Left kidney (tissue), 8 donors: ENCODE measurements at places on chromosomes 12 and 14.

- no peak for DNase-seq
Measured at GRCh38 chr14:101104485-101104884, 201.0 kb upstream of the RTL1 start.

DNA sequence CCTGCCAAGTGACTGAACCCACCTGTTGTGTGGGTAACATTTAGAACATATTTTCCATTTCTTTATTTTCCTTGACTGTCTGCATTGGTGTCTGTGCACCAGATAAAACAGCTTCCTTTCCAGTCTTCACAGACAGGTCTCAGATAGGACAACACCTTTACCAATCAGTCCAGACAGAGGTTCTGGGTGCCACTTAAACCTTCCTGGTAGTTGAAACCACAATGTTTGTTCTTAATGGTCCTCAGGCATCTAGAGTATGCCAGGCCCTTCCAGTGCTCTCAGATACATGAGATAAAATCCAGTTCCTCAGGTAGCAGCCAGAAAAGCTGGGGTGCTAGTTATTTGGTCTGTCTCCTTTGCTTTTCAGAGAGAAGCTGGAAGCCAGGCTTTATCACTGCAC lies 7.0 kb upstream of the CLEC2D start:
- no peak for DNase-seq

DNA sequence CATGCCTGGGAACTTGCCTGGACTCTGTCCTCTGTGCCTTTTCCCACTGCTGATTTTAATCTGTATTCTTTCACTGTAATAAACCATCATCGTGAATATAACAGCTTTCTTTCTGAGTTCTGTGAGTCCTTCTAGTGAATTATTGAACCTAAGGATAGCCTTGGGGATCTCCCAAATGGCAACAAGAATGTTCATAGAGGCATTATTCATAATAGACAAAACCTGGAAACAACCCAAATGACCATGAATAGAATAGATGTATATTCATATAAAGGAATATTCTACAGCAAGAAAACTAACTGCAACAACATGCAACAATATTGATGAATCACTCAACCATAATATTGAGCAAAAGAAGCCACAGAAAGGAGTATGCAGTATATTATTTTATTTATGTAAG lies 44.7 kb upstream of the CEP83 start:
- no peak for DNase-seq

DNA sequence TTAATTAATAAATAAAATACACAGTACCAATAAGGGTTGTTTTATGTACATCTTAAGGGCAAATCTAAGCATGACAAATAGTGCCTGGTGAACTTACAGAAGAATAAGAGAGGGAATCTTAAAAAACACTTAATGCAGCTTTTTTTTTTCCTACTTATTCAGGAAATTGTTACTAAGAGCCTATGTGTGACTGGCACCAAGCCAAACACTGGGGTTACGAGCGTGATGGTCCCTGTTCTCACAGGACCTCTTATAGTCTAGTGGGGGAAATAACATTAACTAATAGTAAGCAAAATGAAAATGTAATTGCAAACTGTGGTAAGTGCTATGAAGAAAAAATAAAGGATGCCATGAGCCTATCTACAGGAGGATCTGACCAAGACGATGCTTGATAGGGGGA lies 53.6 kb downstream of the RTN1 start:
- DNase-seq = no peak

DNA sequence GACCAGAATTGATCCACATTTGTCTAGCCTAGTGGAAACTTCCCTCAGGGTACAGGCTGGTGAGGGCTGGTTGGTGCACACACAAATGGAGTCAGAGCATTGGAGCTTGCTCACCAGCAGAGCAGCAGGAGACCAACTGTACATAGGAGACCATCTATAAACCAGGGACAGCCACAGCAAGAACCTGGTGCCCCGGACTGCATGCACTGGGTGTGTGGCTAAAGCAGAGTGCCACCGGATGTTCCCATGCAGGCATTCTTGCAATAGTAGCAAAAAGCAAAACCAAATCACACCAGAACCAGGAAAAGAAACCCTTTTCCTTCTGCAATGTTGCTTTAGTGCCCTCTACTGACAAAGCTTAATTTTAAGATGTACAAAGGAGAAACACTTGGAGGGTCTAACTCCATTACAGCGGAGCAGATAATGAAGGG lies 136.4 kb downstream of the MDGA2 start:
- DNase-seq = peak; percentile 15

DNA sequence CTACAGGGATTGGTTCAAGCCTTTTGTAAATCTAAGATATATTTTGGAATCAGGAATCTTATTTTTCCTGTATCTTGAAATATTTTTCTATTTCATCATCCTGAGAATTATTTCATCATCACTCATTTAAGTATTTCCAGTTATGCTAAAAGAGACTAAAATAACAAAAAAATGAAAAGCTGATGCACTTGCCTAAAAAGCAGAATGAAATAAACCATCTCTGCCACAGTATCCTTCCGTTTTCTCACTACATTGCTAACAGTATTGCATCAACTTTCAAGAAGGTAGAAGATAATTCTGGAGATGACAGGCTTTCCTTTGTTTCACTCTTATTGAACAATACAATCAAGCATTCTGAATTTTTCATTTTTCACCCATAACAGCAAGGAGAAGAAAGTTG lies 31.1 kb upstream of the EIF5 start:
- DNase-seq = no peak

- peak; percentile 5 for DNase-seq
Measured at GRCh38 chr14:24196071-24197055, 1.1 kb upstream of the TM9SF1 start.

DNA sequence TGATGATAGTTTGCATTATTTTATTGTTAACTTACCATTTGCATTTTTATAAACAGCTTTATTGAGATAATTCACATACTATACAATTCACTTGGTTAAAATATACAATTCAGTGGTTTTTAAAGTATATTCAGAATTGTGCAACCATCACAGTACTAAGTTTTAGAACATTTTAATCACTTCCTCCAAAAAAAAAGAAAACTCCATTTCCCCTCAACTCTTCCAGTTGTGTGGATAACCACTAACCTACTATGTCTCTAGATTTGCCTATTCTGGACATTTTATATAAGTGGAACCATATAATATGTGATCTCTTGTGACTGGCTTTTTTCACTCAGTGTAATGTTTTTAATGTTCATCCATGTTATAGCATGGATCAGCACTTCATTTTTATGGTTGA lies 41.3 kb downstream of the WNK1 start:
- DNase-seq = no peak

- no peak for DNase-seq
Measured at GRCh38 chr12:92289629-92290349, 144.1 kb upstream of the BTG1 start.

DNA sequence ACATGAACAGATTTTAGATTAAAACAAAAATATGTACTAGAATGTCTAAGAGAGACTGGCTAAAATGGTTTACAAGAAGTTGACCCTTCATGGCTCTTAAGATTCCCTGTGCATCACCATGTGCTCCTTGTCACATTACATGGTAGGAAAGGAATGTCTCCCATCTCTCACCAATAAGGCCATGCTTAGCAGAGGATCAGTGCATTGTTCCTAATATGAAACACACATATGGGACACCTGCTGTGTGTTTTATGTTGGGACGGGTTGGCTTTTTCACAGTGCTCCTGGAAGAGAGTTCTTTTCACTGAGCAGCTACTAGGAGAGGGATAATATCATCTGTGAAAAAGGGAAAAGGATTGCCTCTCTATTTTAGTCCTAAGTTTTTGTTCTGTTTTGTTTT lies 9.6 kb downstream of the PFKM start:
- DNase-seq = no peak

DNA sequence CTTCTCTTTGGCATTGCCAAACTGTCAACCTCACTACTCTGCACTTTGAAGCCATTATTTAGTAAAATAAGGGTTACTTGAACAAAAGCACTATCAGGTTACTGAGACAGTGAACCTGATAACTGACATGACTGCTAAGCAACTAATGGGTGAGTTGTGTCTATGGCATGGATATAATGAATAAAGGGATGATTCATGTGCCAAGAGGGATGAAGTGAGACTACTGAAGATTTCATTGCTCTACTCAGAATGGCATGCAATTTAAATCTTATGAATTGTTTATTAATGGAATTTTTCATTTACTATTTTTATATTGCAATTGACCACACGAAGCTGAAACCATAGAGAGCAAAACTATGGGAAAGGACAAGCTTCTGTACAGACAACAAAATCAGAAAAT lies 74.4 kb downstream of the CEP128 start:
- no peak for DNase-seq

DNA sequence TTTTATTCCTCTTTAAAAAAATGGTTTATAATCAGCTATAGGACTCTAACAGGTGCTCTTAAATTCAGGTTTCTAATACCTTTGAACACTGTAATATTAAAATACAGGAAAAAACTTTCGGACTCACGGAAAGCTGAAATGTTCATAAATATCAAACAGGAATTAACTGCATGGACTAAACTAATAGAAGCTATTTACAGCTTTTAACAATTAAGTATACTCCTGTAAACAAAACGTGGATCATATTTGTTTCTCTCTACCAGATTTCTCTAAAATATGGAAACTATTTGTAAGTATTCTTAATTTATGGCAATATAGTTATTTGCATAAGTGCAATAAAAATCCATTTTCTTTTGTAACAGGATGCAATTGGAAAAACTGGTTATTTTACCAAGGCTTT lies 108.9 kb upstream of the RESF1 start:
- DNase-seq = no peak

- no peak for DNase-seq
Measured at GRCh38 chr14:28382444-28383190, 384.0 kb upstream of the FOXG1 start.

GRCh38 chr12:64440100-64440499 lies 11.8 kb upstream of the TBK1 start:
- no peak for DNase-seq
